Heart left ventricle (tissue), 16 donors: ENCODE measurements at places on chromosomes 13 and 19. TPM values are rescaled to one million over a fixed set of nuclear protein-coding genes. Genes with fewer than 3 reads are reported as not detected.
A peak's percentile ranks its signal among the peaks of the same experiment; 100 is the strongest.

The MBD3L2 gene
- not detected for total RNA-seq

The FLT1 gene
- total RNA-seq = 43.9 TPM

The C19orf38 gene
- total RNA-seq = 0.37 TPM

The CYP4F8 gene
- not detected for total RNA-seq

The CEACAM3 gene
- not detected for total RNA-seq

The ATP4A gene
- not detected for total RNA-seq

The NFIX gene
- 107 TPM for total RNA-seq

The C19orf85 gene
- total RNA-seq = not detected

The GARIN5A gene
- 0.82 TPM for total RNA-seq

The ACP5 gene
- total RNA-seq = 11.6 TPM

The GRAMD1A gene
- 32.6 TPM for total RNA-seq

The NOVA2 gene
- 7.7 TPM for total RNA-seq

The ZNF264 gene
- total RNA-seq = 20.3 TPM

The FLT3 gene
- total RNA-seq = 0.48 TPM

The THSD8 gene
- total RNA-seq = not detected

GRCh38 chr19:8323781-8324185 lies 2.5 kb downstream of the RPS28 start:
- DNase-seq = no peak

DNA sequence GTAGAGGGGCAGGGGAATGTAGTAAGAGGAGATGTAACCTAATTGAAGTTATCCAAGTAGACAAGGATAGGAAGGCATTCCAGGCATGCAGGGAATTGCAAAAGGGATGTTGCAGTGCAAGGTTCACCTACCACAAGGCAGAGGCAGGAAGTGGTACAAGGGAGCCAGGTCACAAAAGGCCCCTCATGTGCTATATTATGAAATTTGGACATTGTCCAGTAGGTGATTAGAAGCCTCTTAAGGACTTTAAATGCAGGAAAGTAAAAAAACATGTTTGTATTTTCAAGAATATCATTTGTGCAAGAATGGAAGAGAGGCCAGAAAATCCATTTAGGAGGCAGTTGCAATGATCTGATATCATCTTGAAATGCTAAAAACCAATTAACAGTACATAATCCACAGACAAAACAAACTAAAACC lies 111.4 kb downstream of the FRY start:
- DNase-seq = no peak

DNA sequence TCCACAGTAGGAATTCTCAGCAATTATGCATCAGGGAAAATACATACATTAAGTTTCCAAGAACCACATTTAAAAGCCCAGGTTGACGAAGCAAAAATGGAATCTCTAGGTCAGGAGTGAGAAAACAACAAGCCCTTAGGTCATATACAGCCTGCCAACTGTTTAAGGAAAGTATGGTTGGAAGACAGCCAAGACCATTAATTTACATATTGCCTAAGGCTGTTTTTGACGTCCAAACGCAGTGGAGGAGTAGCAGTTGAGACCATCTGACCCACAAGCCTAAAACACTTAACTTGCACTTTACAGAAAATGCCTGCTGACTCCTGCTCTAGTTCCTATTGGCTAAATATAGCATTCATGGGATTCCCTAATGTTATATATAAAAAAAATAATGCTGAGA lies 299.0 kb downstream of the ITGBL1 start:
- DNase-seq = no peak

GRCh38 chr19:33795370-33796163 lies 1.1 kb upstream of the KCTD15 start:
- DNase-seq = peak; percentile 93

DNA sequence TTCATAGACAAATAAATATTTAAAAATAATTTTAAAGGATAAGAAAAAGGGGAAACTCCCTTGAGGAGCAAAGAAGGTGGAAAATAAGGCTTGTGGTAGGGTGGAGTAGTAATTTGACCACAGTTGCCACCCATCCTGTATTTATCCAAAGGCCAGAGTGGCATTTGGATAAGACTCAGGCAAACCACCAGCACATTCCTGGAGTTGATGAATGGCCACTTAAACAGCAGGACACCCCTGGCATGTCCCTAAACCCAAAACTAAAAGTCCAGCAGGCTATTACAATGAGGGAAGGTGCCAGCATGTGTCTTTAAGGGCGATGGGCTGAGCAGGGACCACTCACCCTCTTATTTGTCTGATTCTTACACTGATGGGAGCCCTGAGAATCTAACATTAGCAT lies 9.8 kb upstream of the FRY start:
- DNase-seq = no peak

DNA sequence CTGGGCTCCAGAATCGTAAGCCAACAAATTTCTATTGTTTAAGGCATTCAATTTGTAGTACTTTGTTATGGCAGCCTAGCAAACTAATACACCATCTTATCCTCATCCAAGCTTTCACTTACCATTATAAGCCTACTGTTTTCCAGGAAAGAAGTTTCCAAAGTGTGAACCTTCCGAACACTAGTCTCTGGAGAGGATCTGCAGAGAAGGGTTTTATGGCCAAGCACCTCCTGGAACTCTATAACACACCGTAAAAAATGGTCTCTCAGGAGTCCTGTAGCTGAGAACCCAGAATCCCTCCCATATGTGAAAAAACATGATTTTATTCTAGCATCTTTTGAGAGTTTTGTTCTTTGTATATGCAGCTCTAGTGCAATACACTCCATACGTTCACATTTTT lies 142.1 kb downstream of the POSTN start:
- DNase-seq = no peak

GRCh38 chr13:25686831-25687470 lies 315.2 kb downstream of the ATP8A2 start:
- no peak for DNase-seq

- no peak for DNase-seq
Observed at GRCh38 chr19:17975032-17975431, 8.1 kb downstream of the KCNN1 start.

GRCh38 chr19:10864538-10864899 lies 6.8 kb upstream of the CARM1 start:
- DNase-seq = peak; percentile 89

- DNase-seq = no peak
Observed at GRCh38 chr13:49759503-49759902, 33.0 kb downstream of the KPNA3 start.

DNA sequence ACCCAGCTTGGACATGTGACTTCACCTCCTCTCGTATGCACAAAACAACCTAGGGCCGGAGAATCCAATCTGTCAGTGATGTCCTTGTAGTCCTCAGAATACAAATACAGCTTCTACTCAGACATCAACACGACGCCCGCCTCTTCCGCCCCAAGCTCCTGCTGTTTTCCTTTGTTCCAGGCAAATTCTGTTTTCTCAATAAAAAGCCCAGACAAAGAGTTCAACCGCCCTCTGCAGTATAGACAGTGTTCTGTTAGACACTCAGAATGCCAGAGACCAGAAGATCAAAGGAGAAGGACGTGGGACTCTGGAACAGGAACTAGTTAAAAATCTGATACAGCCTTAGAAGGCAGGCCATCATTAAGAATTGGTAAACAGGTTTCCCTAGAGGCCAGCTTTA lies 42.0 kb upstream of the GGACT start:
- no peak for DNase-seq

DNA sequence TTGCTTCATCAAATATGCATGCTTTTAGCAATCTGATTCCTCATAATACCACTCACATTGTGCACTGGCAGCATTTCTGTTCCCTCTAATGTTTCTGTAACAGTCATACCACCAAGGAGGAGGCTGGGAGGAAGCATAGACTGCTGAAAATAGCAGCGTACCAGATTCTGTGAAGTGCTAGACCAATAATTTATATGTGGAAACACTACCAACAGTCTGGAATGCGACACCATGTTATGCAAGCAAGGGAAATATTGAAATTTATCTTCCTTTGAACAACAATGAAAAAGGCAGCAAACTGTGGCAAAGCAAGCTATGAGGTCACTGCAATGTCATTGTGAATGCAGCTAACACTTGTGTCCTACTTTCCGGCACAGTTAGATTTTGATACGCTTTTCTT lies 1388.0 kb downstream of the EFNB2 start:
- no peak for DNase-seq

- no peak for DNase-seq
Observed at GRCh38 chr13:106036870-106037269, 498.6 kb downstream of the EFNB2 start.

DNA sequence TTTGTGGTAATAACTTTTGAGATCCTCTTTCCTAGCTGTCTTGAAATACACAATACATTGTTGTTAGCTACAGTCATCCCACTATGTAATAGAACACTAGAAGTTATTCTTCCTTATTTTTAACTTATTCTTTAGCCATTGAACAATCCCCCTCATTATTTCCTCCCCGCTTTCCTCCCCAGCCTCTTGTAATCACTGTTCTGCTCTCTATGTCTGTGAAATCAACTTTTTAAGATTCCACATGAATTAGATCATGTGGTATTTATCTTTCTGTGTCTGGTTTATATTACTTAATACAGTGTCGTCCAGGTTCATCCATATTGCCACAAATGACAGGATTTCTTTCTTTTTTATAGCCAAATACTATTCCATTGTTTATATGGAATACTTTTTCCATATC lies 72.9 kb downstream of the SLC10A2 start:
- no peak for DNase-seq
